Stimulated activated CD4-positive, alpha-beta T cell treated with anti-CD3 and anti-CD28 coated beads, Interleukin-2, amount 100 ng/mL, for 4 hours (primary cell): ENCODE measurements at places on chromosomes 12 and 14.
A peak's percentile ranks its signal among the peaks of the same experiment; 100 is the strongest.

GRCh38 chr14:96385385-96385784 is 6.5 kb upstream of the AK7 start:
- DNase-seq, result no peak

DNA sequence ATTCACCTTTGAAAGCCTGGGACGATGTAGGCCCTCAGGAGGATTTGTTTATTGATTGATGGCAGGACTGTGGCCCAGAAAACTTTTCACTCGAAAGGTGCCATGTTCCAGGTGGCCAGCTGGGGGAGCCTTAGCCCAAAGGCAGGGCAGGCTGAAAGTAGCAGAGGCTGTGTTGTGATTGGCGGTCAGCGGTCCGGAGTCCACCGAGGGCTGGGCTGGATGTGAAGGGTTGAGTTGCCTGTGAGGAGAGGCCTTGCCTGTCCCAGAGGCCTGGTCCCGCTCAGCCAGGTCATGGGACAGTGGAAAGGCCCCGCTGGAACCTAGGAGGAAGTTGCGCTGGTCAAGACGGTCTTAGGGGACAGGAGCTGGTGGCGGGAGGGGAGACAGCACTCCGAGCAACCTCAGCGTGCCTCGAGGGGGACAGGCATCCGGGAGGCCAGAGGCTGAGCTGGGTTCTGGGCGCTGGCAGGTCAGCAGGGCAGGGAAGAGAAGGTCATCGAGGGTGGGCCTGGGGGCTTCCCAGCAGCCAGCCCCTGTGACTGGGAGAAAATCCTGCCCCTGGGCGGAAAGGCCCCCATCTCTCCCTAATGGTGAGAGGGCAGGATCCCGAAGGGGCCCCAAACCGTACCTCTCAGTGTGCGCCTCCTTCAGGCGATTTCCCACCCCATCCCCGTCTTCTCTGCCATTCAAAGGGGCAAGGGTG is 26.3 kb downstream of the CMA1 start:
- DNase-seq, result peak; percentile 12

- DNase-seq, result no peak
These were observed 16.9 kb downstream of the BCL2L14 start for GRCh38 chr12:12087693-12088034.

- no peak for DNase-seq
These were observed 6.5 kb downstream of the CTDSP2 start for GRCh38 chr12:57839996-57840395.

DNA sequence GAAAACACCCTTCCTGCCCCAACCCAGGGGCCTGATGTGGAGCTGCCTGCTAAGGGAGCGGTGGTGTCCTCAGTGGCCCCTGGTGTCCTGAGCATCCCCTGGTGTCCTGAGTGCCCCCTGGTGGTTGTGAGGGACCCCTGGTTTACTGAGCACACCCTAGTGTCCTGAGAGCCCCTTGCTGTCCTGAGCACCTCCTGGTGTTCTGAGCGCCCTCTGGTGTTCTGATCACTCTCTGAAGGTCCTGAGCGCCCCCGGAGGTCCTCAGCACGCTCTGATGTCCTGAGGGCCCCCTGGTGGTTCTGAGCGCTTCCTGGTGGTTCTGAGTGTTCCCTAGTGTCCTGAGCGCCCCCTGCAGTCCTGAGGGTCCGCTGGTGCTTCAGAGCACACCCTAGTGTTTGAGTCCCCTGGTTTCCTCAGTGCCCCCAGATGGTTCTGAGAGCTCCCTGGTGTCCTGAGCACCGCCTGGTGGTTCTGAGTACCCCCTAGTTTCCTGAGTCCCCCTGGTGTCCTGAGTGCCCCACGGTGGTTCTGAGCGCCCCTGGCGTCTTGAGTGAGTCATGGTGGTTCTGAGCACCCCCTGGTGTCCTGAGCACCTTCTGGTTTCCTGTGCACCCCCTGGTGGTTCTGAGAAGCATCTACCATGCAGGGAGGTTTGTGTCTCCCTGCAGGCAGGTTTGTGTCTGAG is 1004.2 kb downstream of the TMEM121 start:
- DNase-seq, result no peak

DNA sequence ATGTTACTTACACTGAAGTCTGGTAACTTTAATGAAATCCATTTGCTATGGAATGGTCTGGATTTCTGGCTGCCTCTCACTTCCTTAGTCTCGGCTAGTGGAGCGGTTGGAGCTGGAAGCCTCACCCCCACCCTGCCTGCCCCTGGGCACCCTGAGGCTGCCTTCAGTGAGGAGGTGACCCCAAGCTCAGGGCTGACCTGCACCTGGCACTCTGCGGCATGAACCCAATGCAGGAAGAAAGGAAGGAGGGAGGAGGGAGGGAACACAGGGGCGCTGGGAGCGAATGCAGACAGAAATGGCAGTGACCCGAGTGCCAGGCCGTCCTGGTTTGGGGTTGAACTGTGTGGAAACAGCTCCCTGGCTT is 353.1 kb downstream of the TMEM121 start:
- no peak for DNase-seq

GRCh38 chr12:6934110-6934509 is 6.4 kb downstream of the ATN1 start:
- DNase-seq, result no peak

DNA sequence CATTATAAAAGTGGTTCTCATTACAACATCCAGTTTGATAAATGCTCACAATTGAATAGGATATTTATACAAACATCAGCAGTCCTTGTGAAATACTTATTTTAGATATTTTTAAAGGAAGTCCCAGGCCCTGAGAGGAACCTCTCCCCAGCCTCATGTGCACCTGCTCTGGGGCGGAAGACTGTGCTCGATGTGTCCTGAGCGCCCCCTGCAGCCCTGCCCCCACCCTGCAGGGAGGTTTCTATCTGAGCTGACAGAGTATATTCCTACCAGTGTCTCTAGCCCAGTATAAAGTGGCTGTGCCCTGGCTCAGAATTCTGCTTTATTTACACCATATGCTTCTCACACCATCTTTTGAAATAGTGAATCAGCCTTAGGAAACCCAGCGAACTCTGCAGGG is 1349.1 kb downstream of the TMEM121 start:
- DNase-seq, result no peak

DNA sequence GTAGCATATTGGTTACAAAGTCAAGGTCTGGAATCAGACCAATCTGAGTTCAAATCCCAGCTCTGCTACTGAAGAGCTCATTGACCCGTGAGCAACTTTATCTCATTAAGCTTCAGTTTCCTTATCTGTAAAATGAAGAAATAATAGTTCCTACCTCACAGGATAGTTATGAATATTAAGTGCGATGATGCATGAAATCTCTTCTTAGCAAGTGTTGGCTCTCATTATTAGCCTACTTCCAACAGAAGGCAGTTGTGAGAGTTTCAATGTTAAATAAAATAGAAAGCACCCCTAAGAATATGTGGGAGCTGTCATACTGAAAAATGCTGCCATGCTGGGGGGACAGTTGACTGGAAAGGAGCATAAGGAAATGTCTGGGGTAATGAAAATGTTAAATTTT is 39.0 kb upstream of the ITPR2 start:
- DNase-seq, result no peak

DNA sequence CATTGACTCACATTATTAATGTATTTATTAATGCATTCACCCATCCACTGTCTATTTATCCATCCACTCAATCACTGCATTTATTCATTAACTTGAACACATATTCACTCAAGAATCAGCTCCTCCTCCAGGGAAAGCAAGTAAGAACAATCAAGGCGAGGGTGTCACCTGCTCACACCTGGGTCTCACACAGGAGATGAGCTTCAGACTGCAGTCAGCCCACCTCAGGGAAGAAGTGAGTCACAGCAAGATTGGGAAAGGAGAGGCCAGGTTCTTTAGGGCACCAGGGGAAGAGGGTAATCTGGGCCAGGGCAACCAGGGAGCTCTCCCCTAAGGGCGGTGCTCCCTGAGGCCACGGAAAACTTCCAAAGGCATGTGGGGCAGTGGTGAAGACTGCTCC is 367.3 kb downstream of the BCL11B start:
- DNase-seq, result no peak

- no peak for DNase-seq
These were observed 188.7 kb downstream of the PRKD1 start for GRCh38 chr14:29738950-29739349.

GRCh38 chr12:2640709-2641108 is 154.1 kb upstream of the FKBP4 start:
- DNase-seq, result no peak

GRCh38 chr14:96698960-96699539 is 98.1 kb upstream of the VRK1 start:
- no peak for DNase-seq

DNA sequence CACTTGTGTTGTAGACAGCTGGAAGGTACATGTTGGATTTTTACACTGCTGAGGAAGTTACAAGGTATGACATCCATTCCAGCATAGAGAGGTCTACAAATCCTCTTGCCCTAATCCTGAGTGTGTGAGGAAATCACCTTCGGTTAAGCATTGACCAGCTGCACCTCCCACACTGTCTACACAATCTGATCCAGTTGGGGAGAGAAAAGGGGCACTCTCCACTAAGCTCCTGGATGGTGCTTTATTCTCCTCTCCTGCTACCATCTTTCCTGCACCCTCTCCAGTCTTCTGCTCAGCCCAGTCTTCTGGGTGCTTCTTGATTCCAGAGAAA is at the start of gene OR6J1:
TSS of gene OR6J1 (minus strand) at position 48 of the 331 bp plus-strand sequence. CDS start 9,541 bp downstream, outside the sequence.
- no peak for DNase-seq

DNA sequence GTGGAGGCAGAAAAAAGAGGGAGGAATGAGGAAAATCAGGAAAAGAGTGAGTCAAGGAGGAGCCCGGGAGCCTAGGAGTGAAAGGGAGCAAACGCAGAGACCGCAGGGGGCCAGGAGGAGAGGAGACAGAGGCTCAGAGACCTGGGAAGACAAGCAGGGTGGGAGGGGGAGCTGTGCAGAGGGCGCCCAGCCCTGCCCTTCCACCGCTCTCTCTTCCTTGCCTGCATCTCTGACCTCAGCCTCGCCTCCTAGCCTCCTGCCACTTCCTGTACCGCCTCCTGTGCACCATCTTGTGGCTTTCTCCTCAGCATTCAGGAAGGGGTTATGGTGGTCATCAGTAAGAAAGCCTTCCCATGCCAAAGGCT is 1.3 kb downstream of the CLSTN3 start:
- DNase-seq, result no peak

DNA sequence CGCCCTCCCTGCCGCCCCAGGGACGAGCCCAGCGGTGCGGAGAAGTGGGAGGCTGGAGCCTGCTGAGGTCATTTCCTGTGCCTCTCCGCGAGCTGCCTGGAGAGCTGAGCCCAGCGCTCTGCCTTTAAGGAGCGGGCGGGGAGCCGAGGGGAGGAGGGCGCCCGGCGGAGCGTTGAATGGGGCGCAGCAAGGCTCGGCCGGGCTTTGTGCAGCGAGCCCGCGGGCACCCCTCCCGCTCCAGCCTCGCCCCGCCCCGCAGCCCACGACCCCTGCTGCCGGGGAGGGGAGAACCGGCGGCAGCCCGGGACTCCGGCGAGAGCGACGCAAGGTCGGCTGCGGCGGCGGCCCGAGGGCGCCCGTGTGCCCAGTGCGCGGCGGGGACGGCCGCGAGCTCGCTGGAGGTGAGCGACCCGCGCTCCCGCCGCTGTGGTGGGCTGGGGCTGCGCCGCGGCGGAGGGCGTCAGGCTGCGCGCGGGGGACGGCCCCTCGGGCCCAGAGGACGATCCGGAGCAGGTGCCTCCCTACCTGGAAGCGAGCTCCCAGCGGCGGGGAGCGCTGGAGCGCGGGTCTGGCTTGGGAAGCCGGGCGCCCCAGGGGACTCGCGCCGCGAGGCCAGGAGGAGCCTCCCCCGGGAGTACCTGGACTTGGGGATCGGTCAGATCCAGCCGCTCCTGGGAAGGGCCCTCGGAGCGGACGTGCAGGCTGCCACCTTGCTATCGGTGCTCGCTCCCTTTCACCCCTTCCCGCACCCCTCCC is at the start of gene PLEKHH1:
TSS of gene PLEKHH1 (plus strand) at position 293 of the 756 bp plus-strand sequence. CDS start 8,578 bp downstream, outside the sequence.
- peak; percentile 28 for DNase-seq
